Anterior cingulate cortex (tissue), 58 donors: ENCODE measurements at places on chromosomes 6 and 20.

DNA sequence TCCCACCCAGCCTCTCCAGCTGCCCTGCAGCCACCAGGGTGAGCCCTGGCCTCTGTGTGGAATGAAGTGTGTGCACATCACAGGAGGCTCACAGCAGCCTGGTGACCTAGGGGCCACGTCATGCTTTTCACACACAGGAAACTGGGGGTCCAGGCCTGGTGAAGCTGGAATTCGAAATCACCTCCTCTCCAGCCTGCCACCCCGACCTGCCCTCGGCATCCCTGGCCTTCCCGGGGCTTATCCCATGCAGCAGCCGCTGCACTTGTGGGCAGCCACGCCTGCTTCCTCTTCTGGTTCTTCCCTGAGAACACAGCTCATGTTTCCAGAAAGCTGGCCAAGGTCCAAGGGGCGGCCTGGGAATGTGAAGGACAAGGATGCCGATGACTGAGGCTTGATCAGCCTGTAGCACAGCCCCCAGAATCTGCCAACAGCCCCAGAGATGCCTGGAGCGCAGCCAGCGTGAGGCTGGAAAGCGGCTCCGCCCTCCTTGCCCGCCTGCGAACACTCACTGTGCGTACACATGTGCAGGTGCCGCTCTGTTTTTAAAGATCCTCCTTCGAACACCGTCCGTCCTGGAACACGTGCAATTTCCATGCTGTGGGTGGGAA lies 4.2 kb upstream of the NTSR1 start:
- peak; percentile 41 for DNase-seq

DNA sequence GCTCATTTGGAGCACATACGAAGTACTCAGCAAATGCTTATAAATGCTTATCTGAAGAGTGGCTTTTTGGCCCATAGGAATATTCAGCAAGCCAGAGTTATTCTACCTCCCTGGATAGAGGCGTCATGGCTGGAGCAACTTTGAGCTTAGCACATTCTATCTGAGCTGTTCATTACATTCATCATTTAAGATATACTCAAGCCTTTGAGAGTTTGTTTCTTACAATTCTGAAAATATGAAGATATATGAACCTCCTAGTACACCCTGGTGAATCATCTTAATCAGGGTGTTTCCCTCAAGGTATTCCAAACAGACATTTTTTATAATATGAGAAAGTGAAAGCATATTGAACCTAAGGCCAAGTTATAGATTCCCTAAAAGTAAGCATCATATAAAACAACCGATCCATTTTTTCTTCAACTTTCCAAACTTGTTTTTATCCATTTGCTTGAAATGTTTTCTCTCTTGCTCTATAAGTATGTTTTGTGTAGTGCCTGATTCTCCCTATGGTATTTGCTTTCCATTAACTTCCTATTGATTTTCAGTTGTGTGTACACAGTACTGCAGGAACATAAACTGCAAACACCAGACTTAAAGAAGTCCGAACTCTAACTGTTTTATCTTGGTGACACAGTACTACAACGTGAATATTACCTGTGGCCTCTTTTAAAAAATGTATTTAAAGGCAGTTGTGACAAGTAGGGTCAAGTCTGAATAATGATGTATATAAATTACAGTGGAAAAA lies 139.7 kb upstream of the PTPRK start:
- DNase-seq: no peak

GRCh38 chr6:136987526-136987925 lies 57.2 kb downstream of the IL20RA start:
- no peak for DNase-seq

DNA sequence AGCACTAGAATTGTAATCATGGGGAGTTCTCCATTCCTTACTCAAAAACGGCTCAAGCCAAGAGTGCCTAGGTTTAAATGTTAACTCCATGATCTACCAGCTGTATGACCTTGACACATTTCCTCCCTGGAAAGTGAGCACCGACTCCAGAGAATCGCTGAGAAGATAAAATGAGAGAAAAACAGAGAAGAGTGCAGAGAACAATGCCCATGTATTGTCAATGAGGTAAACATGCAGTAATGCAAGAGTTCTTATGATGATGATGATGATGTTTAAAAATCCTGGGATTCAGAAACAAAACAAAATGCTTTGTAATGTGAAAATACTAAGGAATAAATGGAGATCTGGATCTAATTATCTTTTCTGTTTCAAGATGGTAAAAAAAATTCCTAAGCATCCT lies 64.8 kb upstream of the BEND6 start:
- DNase-seq: no peak

DNA sequence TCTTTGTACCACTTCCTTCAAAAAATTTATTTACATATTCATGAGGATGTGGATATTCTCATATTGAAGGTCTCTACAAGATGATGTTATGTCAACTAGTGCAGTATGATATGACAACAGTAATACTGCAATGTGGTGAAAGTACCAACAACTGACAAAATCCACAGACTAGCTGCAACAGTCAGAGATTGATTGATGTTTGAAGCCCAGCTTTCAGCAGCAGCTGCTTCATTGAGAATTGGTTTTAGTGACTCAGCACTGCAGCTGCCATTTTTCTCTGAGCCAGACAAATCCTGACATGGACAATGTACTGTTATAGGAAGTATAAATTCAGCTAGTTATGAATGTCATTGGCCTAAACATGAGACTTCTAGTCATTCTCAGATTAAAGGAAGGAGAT lies 53.8 kb downstream of the PKIB start:
- no peak for DNase-seq

DNA sequence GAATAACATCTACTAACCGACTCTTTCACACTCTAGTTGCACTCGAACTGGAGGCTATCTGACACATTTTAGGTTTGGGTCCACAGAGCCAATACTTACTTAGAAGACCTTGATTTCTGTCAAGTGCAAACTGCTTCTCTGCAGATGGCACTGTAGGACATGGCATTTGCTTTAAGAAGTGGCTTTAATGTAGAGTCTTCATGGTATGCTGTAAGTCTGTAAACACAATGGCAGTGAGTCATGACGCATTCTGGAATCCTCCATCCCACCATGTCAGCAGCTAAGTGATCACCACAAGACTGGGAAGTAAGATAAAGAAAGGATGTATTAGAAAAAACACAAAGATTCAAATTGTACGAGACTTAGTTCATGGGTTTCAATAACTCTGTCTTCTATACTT lies 377.0 kb upstream of the NOX3 start:
- no peak for DNase-seq

GRCh38 chr6:72724545-72724944 lies 102.7 kb downstream of the KCNQ5 start:
- no peak for DNase-seq

GRCh38 chr20:23149623-23150279 lies 63.6 kb upstream of the CD93 start:
- no peak for DNase-seq

GRCh38 chr6:1832358-1832757 lies 222.6 kb downstream of the FOXC1 start:
- DNase-seq: no peak

- no peak for DNase-seq
These were observed 612.6 kb upstream of the CITED2 start for GRCh38 chr6:139987091-139987490.

DNA sequence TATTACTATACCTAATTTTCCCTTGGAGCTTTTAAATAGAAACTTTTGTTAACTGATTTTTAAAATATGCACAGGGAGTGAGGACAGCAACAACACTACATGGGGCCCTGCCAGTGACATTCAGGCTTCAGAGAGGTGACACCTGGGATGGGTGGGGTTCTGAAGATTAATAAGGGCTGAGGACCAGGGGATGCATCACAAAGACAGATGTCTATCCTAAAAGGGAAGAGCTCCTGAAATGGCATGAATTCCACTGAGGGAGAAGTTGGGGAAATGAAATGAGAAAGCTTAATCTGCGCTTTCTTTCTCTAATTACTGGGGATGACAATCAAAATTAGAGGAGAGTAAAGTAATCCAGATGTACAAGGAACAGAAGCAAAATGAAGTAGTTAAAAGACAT lies 162.8 kb downstream of the BTBD9 start:
- no peak for DNase-seq
